ENCODE measurements at places on chromosomes 5 and 9.
A peak's percentile ranks its signal among the peaks of the same experiment; 100 is the strongest.

- peak; percentile 82 for DNase-seq
These were observed 59.2 kb upstream of the CLINT1 start for GRCh38 chr5:157917899-157918809.

- no peak for DNase-seq
These were observed 34.2 kb downstream of the PAX5 start for GRCh38 chr9:36999728-37000333.

GRCh38 chr5:176447591-176447977, 601 bp upstream of the FAF2 start:
- no peak for DNase-seq

- DNase-seq, result no peak
These were observed 3.6 kb upstream of the PALM2AKAP2 start for GRCh38 chr9:109776391-109776790.

DNA sequence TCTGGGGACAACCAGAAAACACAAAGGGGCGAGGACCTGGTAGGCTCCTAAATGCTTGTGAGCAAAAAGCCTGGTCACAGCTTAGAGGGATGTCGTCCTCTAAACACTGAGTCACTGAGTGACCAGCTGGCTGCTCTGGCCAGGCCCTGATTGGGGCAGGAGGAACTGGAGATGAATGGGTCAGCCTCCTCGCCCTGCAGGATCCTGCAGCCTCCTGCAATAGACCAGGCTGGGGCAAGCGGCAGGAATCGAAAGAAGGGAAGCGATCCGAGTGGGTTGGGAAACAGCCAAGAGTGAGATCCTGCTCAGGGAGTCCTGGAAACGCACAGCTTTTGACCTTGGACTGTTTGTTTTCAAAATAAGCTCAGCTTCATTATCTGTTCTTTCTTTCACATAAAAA, 34.1 kb upstream of the MSX2 start:
- peak; percentile 63 for DNase-seq

GRCh38 chr5:58358501-58359178, 101.2 kb downstream of the PLK2 start:
- DNase-seq, result no peak

- no peak for DNase-seq
These were observed 278.3 kb upstream of the MPDZ start for GRCh38 chr9:13557746-13558145.

DNA sequence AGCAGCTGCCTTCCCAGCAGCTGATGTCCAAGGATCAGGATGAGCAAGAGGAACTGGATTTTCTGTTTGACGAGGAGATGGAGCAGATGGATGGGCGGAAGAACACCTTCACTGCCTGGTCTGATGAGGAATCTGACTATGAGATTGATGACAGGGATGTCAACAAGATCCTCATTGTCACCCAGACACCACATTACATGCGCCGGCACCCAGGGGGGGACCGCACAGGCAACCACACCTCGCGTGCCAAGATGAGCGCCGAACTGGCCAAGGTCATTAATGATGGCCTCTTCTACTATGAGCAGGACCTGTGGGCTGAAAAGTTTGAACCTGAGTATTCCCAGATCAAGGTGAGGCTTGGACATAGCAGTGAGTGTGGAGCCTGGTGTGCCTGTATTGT, 46.9 kb downstream of the LARP1 start:
- DNase-seq, result no peak

DNA sequence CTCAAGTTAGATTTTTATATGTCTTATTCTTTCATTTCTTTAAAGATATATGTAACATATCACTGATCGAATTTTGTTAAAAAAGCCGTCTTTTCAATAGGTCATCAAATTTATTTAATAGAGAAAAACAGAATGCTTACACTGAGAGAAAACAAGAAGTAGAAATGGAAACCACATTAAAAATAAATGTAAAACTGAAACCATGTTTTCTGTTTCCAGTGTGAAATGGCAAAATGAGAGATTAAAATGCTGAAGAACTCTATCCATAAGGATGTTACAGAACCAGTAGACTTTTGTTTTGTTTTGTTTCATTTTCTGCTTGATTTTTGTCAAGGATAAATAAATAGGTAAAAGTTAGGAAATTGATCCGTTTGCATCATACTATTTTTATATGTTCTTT, 210.1 kb downstream of the PRDM9 start:
- DNase-seq, result no peak

- DNase-seq, result no peak
These were observed 123.9 kb downstream of the COL23A1 start for GRCh38 chr5:178466342-178466741.

- DNase-seq, result no peak
These were observed 57.0 kb downstream of the TTC39B start for GRCh38 chr9:15249981-15250380.

- no peak for DNase-seq
These were observed 255.1 kb upstream of the TRIM32 start for GRCh38 chr9:116432051-116432450.

GRCh38 chr9:112555844-112556482, 69.3 kb downstream of the KIAA1958 start:
- DNase-seq, result no peak

DNA sequence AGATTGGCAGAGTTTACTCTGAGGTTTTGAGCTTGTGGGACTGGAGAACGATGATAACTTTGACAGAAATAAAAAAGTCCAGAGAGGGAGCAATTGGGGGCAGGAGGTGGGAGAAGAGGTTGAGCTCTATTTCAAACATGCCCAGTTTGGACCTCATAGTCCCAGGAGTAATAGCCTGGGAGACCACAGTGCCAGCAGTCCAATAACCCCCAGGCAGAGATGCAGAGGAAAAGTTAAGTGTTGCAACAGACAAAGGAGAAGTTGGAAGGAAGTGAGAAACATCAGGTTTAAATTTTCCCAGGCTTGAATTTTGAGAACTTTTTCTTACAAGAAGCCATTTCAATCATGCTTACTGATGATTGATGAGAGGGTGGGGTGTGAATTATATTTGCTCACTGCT, 117.0 kb upstream of the GHR start:
- no peak for DNase-seq

DNA sequence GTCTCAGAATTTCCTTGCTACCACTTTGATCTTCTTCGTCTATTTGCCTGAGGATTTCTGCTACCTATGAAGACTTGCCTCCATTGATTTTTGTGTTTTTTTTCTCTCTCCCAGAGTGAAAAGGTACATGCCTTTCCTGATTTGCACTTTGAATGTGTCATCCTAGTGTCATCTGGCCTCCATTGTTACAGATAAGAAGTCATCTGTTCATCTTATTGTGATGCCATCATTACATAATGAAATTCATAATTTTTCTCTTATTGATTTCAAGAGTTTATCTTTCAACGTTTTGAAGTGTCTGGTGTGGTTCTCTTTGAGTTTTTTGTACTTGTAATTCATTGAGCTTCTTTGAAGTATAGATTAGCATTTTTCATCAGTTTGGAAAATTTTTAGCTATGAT, 144.8 kb downstream of the SH3GL2 start:
- no peak for DNase-seq

GRCh38 chr5:143213231-143213850, 190.1 kb downstream of the NR3C1 start:
- DNase-seq, result no peak

DNA sequence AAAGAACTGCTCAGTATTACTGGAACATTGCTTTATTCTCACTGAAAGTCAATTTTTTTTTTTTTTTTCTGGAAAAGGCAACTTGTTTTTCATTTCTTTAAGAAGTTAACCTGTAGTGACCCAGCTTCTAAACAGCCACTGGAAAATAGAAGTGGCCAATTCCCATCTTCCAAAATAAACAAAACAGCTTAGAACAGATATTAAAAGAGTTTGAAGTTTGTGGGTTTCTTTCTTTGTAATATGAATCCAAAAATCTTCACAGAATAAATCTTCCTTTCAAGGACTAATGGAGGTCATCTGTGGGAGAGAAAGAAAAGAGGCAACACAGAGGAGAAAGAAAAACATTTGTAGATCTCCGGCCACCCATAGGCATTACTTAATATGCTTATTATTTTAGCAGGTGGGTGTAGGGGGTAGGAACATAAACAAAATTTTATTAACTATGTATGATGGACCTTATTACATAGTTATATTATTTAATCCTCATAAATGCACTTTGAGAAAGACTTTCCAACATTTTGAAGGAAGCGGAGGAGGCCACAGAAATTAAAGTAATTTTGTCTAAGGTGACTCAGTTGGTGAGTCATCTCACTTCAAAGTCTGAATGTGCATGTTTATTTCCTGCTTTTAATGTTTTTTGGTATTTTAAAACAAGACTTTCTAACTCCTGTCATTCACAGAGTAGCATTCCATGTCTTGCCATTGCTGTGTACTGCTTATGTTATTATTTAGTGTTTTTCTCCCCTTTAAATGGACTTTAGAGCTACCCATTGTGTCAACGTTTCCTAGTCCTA, 1791.8 kb upstream of the WWC1 start:
- DNase-seq, result no peak

DNA sequence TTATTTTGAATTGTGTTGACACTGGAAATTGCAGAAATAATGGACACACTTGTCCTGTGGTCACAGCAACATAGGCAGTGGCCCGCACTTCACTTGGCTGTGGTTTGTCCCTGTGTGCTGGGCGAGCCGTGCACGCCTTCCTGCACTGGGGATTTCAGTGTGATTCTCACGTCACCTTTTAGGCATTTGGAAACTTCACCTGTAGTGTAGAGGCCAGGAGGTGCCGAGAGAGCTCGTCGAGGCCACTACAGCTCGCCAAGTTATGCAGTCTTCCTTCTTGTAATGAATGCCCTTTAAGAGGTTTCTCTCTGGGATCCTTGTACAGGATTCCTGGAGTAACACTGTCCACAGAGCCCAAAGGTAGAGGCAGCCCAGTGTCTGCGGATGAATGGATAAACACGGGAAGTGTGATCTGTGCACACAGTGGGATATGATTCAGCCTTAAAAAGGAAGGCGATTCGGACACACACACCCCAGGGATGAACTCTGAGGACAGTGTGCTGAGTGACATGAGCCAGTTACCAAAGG, 14.7 kb downstream of the TRAF2 start:
- DNase-seq, result no peak

- no peak for DNase-seq
These were observed 590.4 kb upstream of the PTGER4 start for GRCh38 chr5:40089269-40089668.

- no peak for DNase-seq
These were observed 49.1 kb downstream of the HOMER1 start for GRCh38 chr5:79464695-79465332.

- DNase-seq, result no peak
These were observed 294.0 kb downstream of the MED10 start for GRCh38 chr5:6084376-6084775.

GRCh38 chr5:52409835-52410234, 377.9 kb upstream of the ITGA1 start:
- DNase-seq, result no peak

- peak; percentile 69 for DNase-seq
These were observed at the start of gene ADAMTS19 for GRCh38 chr5:129459777-129460671. Gene ADAMTS19 (plus strand): TSS chr5:129460298. CDS start chr5:129460392, 94 bp downstream.

DNA sequence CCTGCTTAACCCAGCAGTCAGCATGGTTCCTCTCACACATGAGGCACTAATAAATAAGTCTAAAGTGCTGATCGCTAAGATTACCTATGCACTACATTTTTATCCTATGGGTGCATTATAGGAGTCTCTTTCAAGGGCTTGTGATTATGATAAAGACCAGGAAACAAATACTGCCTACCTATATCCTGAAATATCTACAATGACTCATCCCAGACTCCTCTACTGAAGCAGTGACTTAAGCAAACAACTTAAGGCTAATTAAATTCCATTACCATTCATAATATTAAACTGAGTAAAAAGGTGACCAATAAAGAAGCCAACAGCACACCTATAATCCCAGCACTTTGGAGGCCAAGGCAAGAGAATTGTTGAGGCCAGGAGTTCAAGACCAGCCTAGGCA, 338.4 kb downstream of the DNAH5 start:
- DNase-seq, result no peak

DNA sequence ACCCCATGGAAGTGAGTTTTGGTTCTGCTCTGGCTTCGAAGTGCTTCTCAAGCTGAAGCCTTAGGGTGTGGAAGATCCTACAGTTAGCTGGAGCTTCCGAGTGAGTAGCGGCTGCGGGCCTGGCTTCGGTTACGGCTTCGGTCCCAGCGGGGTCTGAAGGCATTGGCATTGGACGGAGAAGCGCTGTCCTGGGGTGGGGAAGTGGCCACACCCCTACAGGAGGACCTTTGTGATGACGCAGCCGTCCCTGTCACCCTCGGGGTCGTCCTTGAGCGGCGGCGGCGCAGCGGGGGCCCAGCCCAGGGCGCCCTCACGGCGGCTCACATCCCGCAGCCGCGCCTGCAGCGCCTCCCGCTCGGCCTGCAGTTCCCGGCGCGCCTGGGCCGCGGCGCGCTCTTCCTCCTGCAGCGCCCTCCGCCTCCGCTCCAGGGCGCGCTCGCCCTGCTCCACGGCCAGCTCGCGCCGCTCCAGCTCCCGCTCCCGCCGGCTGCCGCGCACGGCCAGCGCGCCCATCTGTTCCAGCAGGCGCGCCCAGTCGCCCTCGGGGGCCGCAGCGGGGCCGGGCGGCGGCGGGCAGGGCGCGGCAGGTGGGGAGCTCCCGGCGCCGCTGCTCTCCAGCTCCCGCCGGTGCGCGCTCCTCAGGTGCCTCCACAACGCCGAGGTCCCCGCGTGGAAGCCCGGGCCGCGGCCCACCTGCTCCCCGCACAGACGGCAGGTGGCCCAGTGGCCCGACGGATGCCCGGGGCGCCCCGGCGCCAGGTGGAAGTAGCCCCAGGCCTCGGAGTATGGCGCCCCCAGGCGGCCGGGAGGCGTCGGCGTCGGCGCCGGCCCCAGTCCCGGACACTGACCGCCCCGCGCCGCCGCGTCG, 9.9 kb downstream of the ZBED3 start:
- peak; percentile 83 for DNase-seq

DNA sequence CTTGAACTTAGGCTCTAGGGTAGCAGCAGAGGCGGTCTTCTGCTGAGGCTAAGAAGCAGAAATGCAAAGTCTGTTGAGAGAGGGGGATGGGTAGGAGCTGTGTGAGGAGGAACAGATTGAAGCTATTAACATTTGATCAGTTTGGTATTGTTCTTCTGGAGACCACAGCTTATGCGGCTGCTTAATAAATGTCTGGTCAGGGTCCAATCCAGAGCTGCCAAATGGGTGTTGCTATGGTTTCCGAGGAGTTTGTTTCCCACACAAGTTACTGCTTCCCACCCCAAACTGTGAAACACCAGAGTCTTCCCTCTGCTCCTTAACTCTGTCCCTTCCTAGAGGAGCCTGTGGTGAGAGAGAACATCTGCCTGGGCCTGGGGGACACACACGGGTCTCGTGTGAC, 142.2 kb upstream of the KLF4 start:
- no peak for DNase-seq

GRCh38 chr5:157857816-157858526, 974 bp downstream of the CLINT1 start:
- no peak for DNase-seq
